ENCODE measurements at places on chromosomes 5 and 9.

DNA sequence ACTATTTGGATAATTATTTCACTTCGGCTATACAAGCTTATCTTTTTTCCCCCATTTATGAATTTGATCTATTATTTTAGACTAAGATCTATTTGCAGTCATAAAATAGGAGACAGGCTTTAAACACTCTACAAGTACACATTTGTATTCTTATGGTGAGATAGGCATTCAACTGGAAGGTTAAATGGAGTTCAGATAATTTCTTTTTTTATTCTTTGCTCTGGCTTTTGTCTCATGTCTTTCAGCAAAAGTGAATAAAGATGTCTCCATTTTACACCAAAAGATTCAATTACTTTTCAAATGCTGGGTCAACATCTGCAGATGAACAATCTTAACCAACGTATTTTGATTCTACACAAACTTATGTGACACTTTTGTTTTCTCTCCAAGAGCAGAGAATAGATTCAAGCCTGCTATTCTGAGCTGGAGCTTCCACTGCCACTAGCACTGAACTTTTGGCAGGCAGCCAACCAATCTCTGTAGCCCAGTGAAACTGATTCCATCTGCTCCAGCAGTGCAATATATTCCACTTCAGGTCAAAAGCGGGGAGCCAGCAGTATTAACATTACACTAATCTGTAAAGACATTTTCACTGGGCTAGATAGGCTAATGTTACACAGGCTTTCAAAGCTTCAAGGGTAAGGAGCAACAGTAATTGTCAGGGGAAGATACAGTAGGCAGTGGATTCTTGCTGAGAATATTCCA lies 452.0 kb upstream of the ZNF608 start:
- DNase-seq = no peak

DNA sequence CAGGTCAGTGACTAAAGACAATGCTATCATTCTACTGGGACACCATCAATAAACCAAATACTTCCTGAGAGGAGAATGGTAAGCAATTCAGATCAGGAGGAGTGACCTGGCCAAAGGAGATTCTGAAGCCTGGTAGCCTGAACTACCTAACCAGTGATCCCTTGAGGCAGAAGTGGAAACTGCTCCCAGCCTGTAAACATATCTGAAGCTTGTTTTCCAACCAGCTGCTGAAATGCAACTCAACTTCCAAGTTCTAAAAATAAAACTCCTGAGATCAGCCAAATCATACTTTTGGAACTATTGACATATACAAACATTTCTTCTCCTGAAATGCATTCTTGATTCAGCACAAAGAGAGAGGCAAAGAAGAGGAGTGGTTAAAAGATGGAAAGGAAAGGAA lies 204.1 kb downstream of the EBF1 start:
- no peak for DNase-seq

DNA sequence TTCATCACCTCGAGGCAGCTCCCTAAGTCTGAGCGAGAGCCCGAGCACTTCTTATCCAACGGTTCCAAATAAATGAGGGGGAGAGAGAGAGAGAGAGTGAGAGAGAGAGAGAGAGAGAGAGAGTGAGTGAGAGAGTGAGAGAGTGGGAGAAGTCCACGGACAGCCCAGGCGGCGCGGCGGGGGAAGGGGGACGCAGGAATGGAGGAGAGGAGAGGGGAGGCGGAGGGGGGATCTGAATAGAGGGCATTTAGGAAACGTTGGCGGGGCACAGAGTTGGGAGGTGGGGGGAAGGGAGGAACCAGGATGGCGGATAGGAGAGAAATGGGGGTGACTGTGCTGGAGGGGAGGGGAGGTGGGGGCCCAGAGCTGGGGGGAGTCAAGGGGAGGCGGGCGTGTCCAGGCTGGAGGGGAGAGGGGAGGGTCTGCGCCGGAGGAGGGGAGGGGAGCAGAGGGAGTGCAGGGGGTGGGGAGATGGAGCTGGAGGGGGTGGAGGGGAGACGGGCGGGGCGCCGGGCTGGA lies 398 bp upstream of the BASP1 start:
- no peak for DNase-seq

GRCh38 chr9:134442085-134442474 lies 115.8 kb downstream of the RXRA start:
- no peak for DNase-seq

GRCh38 chr5:170632266-170632984 lies 128.6 kb downstream of the KCNIP1 start:
- no peak for DNase-seq

- no peak for DNase-seq
Observed at GRCh38 chr5:132220491-132220890, 7.2 kb downstream of the P4HA2 start.

- DNase-seq = no peak
Observed at GRCh38 chr5:122252319-122252718, 59.7 kb upstream of the SNCAIP start.

Data from CD4-positive, alpha-beta T cell treated with Interleukin-10 for 1 hour (primary cell).